ENCODE measurements at places on chromosomes 12 and 14.

DNA sequence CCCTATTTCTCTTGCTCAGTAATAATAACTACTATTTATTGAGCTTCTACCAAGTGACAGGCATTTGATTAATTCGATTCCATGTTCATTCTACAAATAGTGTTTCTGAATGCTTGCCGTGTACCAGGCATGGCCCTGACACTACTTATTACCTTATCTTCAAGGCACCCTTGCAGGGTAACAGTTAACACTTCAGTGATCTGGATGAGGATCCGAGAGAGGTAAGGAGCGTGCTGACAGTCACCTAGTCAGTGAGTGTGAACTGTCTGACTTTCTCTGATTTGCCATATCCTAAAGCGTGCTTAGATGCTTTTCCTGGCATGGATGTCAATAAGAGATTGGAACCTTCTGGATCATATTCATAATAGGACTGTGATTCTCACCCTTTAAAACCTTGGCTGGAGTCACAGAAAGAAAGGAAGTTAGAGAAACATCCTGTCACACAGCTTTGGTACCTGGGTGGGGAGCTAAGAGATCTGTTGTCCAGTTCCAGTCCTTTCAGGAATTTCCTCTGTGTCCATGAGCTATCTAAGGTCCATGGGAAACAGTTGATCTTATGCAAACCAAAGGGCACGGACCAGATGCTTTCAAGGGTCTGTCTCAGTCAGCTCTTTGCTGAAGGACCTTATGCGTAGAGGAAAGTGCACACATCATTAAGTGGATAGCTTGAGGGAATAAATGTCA lies 54.8 kb downstream of the PPFIBP1 start:
- no peak for DNase-seq

GRCh38 chr12:106254724-106255123 lies 6.9 kb upstream of the CKAP4 start:
- DNase-seq: no peak

DNA sequence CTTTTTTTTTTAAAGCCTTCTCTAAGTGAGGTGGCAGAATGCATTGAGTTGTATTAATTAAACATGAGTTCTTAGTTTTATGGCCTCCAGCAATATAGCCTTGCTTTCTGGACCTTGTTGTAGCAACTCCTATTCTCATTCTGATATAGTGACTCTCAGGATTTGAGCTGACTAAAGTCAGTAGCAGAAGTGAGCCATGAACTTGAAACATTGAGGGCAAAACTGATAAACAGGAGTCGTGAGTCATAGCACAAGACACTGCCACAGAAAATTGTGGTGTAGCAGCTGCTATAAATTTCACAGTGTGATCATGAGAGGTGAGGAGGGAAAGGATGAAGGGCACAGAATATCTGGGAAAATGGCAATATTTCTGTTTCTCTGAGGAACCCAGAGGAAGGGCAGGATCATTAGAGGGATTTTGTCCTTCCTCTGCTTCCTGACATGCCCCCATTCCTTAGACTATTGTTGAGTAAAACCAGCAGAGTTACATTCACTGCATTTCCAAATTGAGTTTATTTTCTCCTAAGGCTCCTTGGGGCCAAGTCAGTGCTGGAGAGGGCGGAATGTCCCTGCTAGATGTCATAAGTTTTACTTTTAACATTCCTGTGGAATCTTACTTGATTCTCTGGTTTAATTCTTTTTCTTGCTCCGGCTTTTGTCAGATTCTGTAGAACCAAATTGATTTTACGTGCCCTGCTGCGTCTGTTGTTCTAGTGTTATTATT lies 7.5 kb downstream of the KLRG1 start:
- no peak for DNase-seq

DNA sequence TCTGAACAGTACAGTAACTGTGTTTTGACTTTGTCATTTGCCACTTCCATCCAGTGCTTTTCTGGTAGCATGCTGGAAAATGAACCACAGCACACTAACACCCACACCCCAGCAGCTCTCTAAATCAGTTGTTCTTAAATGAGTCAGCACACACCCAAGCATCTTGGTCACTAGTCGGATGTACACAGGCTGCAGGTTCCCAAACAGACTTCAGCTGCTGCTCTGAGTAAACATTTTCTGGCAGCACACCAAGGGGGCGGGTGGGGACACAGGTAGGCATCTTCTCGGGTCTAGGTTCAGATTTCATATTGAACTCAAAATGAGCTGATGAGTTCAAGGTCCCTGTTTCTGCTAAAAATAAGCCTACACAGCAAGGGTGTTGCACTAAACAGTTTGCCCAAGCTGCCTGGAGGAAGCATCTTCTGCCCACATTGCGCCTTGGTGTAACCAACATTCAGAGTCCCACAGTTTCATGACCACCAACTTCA lies 39.8 kb downstream of the IFNG start:
- peak; percentile 26 for DNase-seq

DNA sequence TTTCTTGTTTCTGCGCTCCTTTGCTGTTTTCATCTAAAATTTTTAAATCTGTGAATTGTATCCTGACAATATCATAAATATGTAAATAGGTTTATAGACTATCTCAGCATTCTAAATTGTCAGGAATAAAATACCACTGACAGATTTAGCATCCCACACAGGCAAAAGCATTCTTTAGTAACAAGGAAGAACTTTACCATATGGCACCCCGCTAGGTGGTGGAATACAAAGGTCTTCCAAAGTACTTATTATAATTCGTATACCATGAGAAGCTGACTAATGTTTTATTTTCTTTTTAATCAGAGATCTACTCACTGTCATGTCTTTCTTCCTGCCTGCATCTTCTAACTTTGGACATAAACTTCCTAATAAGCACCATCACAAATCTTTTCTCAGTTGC lies 328.8 kb upstream of the NOVA1 start:
- no peak for DNase-seq

- DNase-seq: no peak
Observed at GRCh38 chr14:101221549-101222160, 318.1 kb upstream of the RTL1 start.

DNA sequence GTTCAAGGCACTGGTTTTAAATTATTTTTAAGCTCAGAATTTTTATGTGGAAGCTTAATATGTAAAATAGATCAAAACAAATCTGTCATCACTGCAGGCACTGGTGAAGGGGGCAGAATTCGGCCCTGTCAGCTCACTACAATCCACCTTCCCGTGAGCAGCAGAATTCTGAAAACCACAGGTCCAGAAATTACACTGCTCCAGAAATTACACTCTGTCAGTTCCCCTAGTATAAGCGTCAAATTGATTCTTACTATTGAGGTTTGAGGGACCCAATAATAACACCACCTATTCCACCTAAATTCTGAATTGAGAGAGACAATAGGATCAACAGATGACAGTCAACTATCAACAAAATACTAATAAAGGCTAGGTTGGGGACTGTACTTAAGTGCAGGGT lies 245.5 kb downstream of the PHLDA1 start:
- DNase-seq: no peak

Data from stimulated activated CD4-positive, alpha-beta T cell treated with anti-CD3 and anti-CD28 coated beads, Interleukin-15, amount 100 ng/mL, for 1 hour (primary cell).